Kasumi-1 (cell line): ENCODE measurements at places on chromosomes 7 and 10.

GRCh38 chr10:77267703-77268675 is 369.6 kb downstream of the KCNMA1 start:
- no peak for DNase-seq

- DNase-seq = peak; percentile 86
Observed at GRCh38 chr10:97333351-97333600, 1.3 kb downstream of the FRAT2 start.

DNA sequence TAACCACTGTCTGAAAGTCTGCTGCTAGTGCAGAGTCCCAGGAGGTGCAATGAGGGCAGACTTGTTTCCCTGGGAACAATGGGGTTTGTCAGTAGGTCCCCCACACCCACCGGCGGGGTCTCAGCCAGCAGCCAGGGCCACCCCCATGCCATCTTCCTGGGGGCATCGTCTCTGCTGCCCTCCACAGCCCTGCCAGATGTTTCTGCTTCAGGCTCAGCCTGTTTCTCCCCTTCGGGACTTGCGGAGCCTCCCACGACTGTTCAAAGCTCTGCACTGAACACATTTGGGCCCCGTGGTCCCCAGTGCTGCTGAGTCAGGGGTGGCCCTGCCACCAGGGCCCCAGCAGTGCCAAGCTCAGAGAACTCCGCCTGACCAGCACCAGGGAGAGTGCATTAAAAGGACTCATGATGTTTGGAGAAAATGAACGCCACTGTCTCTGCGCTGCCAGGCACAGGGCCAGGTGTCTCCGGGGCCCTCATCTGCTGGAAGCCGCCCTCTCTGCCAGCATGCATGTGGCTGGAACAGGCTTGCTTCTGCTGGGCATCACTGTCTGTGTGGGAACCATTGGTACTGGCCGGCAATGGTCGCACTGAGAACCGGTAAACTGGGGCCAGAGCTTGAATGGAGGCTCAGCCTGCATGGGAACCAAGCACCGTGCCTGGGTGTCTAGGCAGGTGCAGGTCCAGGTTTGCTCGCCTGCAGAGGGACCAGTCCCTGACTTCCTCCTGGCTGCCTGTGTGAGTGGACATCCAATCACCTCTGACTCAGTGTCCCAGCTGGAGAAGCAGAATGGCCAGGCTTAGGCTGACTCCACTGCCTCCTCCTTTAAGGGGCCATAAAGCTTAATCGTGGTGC is 345.1 kb downstream of the GLRX3 start:
- DNase-seq = no peak

DNA sequence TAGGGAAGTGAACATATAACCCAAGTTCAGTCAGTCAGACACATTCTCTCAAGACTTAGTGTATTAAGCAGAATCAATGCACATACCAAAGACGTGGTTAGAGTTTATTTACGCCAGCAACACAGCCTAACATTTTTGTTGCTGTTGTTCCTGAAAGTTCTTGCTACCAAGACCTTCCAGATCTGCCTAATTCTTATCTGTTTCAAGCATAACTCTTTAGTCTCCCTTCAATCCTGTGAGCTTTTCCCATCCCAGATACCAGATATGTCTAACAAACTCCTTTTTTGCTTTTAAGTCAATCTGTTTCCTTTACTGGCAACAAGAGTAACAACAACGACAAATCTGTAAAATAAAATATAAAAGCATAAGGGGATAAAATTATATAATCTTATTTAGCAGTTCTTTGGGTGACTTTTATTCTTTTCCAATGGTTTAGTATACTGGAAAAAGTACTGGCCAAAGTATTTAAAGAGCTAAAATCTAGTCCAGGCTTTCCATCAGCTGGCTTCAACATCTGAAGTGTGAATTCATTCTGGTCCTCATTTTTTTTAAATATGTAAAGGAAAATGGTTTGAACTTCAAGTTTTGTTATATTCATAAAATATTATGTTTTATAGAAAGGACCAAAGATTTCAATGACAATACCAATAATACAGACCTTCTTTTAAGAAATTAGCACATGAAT is 193.8 kb downstream of the IMMP2L start:
- DNase-seq = no peak
